Thymus (tissue), 14 donors: ENCODE measurements at places on chromosomes 1 and 21. TPM values are rescaled to one million over a fixed set of nuclear protein-coding genes. Genes with fewer than 3 reads are reported as not detected.
A peak's percentile ranks its signal among the peaks of the same experiment; 100 is the strongest.

DNA sequence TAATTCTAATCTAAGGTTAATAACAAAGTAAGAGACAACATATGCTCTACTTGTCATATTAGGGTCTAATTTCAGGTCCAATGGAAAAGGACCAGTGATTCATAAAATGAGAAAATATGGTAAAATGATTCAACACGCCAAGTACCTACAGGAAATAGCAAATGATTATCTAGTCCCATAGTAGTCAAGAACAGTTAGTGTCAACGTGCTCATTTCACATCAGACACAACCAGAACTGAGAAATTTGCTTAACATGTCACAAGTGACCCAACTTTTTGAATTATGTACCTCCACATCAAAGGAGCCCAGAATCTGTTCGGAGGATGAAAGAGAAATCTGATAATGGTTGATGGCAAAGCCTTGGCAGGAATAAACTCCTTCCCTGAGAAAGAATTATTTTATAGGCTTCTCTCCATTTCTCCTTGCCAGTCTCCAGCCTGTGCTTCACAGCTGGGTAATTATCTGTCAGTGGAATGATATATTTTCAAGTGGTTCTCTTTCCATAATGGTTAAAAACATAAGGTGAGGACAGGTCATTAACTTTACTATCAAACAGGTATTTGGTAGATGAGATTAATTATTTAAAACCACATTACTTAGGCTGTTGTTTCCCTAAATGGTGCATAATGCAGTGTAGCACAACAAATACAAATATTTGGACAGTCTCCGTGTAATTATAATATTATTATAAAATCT lies 83.2 kb downstream of the APP start:
- no peak overlapping the region for H3K4me3 ChIP-seq
- no peaks in the 10 kb centered on the region for H3K27me3 ChIP-seq
- H3K36me3 ChIP-seq, result peaks cover 3% of the 10 kb centered on the region

- H3K4me3 ChIP-seq, result no peak overlapping the region
- no peaks in the 10 kb centered on the region for H3K27me3 ChIP-seq
- H3K4me1 ChIP-seq, result peaks cover 40% of the 10 kb centered on the region
- peak overlapping the region; percentile 71 for H3K27ac ChIP-seq
Observed at GRCh38 chr1:1783320-1783719, 5.0 kb upstream of the NADK start.

DNA sequence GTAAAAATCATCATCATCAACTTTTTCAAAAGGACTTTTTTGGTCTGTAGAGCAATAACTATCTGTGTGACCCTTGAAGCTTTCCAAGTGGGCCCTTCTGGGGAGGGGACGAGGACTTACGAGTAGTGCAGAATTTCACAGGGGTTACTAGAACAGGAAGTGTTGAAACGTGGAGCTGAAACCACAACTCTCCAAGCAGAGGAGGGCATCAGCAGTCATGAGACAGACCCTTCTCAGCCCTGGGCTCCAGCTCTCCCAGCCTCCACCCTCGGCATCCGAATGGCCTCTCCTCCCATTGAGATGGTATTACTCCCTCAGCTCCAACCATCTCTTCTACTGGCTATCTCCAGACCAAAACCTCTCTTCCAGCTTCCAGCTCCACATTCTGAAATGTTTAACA lies 3.6 kb downstream of the FAM89A start:
- no peak overlapping the region for H3K27ac ChIP-seq
- H3K4me1 ChIP-seq, result no peaks in the 10 kb centered on the region
- peak; percentile 13 for DNase-seq

DNA sequence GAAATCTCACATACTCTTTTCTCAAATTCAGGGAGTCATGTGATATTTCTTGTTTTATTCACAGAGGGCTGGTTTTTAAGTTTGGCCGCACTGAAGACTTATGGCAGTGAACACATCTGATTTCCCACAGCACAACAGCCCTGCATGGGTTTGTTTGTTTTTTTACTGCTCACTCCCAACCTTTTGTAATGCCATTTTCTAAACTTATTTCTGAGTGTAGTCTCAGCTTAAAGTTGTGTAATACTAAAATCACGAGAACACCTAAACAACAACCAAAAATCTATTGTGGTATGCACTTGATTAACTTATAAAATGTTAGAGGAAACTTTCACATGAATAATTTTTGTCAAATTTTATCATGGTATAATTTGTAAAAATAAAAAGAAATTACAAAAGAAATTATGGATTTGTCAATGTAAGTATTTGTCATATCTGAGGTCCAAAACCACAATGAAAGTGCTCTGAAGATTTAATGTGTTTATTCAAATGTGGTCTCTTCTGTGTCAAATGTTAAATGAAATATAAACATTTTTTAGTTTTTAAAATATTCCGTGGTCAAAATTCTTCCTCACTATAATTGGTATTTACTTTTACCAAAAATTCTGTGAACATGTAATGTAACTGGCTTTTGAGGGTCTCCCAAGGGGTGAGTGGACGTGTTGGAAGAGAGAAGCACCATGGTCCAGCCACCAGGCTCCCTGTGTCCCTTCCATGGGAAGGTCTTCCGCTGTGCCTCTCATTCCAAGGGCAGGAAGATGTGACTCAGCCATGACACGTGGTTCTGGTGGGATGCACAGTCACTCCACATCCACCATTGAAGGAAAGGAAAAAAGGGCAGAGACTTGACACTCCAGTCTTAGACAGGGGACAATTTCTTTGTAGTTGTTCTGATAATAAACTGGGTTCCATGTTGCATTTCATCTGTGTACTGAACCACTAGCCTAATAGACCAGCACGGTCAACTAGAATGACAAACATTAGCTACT lies 22.8 kb downstream of the TMEM50A start:
- no peaks in the 10 kb centered on the region for H3K4me1 ChIP-seq
- H3K27ac ChIP-seq, result no peak overlapping the region
- peaks cover 43% of the 10 kb centered on the region for H3K36me3 ChIP-seq
- no peak for DNase-seq
- no peak overlapping the region for H3K4me3 ChIP-seq

DNA sequence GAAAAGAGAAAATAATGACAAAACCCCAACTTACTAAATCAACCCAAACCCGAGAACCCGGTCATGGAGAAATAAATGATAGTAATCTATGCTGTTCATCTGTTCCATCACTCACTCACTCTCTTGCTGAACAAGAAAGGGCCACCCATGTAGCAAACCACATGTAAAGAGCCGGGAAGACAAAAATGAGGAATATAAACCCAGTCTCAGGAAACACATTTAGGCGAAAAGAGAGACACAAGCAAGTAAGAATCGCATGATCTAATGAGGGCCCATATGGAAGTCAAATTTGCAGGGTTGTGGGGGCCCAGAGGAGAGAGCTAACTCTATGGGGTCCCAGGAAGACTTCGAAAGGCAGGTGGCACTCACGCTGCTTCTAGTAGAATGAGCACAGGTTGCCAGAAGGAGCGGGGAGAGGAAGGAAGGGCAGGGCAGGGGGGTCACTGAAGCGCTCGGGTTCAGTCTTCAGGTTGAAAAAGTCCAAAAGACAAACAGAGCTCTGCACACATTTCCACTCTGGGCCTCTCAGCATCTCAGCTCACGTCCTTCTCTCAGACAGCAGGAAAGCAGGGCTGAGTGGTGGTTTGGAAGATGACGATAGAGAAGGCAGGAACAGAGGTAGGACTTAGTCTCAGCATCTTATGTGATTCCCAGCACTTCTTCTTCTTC lies 142.9 kb upstream of the KRTAP19-8 start:
- no peaks in the 10 kb centered on the region for H3K27me3 ChIP-seq
- no peak for DNase-seq
- peaks cover 63% of the 10 kb centered on the region for H3K4me1 ChIP-seq

GRCh38 chr1:99269321-99269720 lies 5.0 kb downstream of the PLPPR4 start:
- H3K4me1 ChIP-seq, result no peaks in the 10 kb centered on the region
- no peak for DNase-seq
- no peak overlapping the region for H3K4me3 ChIP-seq
- peaks cover 5% of the 10 kb centered on the region for H3K27me3 ChIP-seq
- H3K36me3 ChIP-seq, result no peaks in the 10 kb centered on the region

- DNase-seq, result no peak
- no peak overlapping the region for H3K27ac ChIP-seq
- no peaks in the 10 kb centered on the region for H3K36me3 ChIP-seq
- H3K4me1 ChIP-seq, result no peaks in the 10 kb centered on the region
- H3K27me3 ChIP-seq, result no peaks in the 10 kb centered on the region
Observed at GRCh38 chr1:168960595-168960994, 145.9 kb upstream of the ATP1B1 start.

NPHS2 gene
- total RNA-seq, result 0.05 TPM

CRYBG2 gene
- total RNA-seq, result 0.76 TPM
